ENCODE measurements at places on chromosomes 1 and 21. TPM values are rescaled to one million over a fixed set of nuclear protein-coding genes. Genes with fewer than 3 reads are reported as not detected.

GRCh38 chr1:51649593-51650091 is 32.8 kb downstream of the OSBPL9 start:
- no peak for DNase-seq
- no peaks in the 10 kb centered on the region for H3K27me3 ChIP-seq
- peaks cover 5% of the 10 kb centered on the region for H3K36me3 ChIP-seq
- peaks cover 3% of the 10 kb centered on the region for H3K4me1 ChIP-seq
- no peak overlapping the region for H3K4me3 ChIP-seq

Gene LRRC53
- not detected for total RNA-seq

GRCh38 chr1:109025694-109026093 is 16.2 kb downstream of the WDR47 start:
- H3K4me3 ChIP-seq = no peak overlapping the region
- no peaks in the 10 kb centered on the region for H3K4me1 ChIP-seq
- no peaks in the 10 kb centered on the region for H3K36me3 ChIP-seq
- no peak for DNase-seq
- H3K27me3 ChIP-seq = no peaks in the 10 kb centered on the region

DNA sequence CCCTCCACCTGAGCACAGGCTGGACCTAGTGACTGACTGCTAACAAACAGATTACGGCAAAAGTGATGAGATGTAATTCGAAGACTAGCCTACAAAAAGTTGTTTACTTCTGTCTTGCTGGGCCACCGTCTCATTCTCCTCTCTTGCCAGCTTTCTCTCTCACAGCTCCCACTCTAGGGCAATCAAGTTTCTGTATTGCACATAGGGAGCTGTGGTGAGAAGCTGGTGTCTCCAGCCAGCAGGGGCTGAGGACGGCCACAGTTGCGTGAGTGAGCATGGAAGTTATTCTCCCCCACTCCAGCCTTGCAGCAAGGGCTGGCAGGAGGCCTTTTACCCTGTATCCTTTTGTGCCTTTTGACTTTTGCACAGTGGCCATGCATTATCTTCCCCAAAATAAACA is 8.6 kb upstream of the COL6A2 start:
- H3K27ac ChIP-seq = no peak overlapping the region
- H3K4me3 ChIP-seq = no peak overlapping the region
- H3K36me3 ChIP-seq = no peaks in the 10 kb centered on the region
- no peak for DNase-seq

GRCh38 chr1:2099886-2100779 is 49.9 kb downstream of the PRKCZ start:
- H3K36me3 ChIP-seq = no peaks in the 10 kb centered on the region
- no peak overlapping the region for H3K4me3 ChIP-seq
- H3K4me1 ChIP-seq = peaks cover 20% of the 10 kb centered on the region

Measured in muscle of leg (tissue), 16 donors.